RWPE1 (cell line): ENCODE measurements at places on chromosomes 2 and 18.
A peak's percentile ranks its signal among the peaks of the same experiment; 100 is the strongest.

GRCh38 chr2:6784291-6784690, 81.4 kb downstream of the CMPK2 start:
- DNase-seq: no peak

- no peak for DNase-seq
These were observed 57.8 kb downstream of the C18orf63 start for GRCh38 chr18:74373428-74373827.

DNA sequence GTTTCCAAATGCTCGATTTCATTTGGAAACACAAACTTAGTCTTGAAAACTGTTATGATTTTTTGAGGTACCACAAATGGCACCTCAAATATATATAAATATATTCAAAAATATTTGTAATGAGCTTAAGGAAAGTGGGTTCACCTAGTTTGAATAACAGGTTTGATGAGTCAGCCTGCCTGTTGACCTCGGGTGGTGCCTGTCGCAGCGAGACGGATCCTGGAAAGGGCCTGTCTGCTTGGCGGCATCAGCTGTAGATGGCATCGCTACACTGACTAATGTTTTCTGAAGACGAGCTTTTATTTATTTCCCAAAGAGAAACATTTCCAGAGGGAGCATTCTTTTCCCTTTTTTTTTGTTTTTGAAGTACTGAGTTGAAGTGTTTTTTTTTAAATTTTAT, 6.9 kb downstream of the ALLC start:
- peak; percentile 36 for DNase-seq

- DNase-seq: peak; percentile 18
These were observed 625 bp upstream of the NBAS start for GRCh38 chr2:15561574-15562344.

- no peak for DNase-seq
These were observed 92.1 kb downstream of the ACKR3 start for GRCh38 chr2:236661762-236662110.

DNA sequence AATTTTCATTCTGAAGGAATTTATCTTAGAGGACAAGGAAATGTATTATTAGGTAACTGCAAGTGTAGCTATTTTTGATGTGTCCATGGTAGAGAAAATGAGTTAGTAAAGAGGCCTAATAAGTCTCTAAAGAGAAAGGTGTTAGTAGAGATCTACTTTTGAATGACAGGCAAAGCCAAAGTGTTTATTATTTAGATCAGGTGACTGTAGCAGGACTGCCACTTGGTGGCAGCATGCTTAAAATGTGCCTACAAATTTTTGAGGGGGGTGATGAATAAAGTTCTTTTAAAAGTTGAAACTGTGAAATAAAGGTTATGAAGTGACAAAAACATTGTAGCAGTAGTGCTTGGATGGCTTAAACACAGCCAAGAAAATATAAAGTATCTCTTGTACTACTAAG, 421.5 kb upstream of the MEIS1 start:
- DNase-seq: peak; percentile 13

- DNase-seq: peak; percentile 25
These were observed 21.7 kb downstream of the KIAA1328 start for GRCh38 chr18:36850527-36851201.

DNA sequence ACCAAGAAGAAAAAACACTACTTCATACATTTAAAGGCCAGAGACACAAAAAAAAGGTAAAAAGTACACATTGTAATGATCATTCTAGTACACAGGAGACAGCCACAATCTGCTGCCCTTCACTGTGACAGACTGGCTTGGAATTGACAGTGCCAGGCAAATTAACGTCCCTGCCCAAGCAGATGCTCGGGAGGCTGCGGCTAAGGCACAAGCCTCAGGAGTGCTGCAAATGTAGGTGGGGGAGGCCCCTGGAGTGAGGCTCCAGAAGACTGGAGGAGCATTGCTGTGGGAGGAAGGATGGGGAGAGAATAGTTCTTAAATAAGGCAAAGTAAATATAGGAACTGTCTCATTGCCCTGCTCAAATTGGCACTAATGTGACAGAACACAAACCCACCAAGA, 18.6 kb downstream of the ERCC3 start:
- no peak for DNase-seq

DNA sequence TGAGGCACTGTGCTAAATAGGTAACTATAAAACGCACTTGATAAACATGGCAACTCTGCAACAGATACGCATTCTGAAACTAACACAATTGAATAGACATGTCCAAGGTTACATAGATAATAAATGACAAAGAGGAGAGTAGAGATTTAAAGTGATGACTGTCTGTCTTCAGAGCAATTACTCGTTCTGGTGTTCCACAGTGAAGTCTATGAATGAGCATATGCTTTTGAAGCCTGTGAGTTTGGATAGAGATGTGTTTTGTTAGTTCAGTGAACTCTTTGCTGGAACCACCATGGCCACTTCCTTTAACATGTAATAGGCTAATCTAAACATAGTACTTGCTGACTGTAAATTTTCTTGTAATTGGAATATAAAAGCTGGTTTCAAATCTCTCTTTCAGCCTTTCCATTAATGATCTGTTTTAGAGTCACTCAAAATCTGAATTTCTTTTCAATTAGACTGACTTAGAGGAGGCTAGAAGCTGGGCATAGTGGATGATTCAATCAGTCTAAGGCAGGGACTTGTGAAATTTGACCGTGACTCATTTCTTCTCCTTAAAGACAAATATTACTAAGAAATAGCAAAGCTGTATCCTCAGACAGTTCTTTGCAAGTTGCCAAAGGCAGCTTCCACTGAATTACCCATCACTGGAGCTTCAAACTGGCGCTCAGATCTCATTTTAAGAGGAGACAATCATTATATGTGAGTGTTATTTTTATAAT, 1130.1 kb upstream of the CELF4 start:
- peak; percentile 6 for DNase-seq

DNA sequence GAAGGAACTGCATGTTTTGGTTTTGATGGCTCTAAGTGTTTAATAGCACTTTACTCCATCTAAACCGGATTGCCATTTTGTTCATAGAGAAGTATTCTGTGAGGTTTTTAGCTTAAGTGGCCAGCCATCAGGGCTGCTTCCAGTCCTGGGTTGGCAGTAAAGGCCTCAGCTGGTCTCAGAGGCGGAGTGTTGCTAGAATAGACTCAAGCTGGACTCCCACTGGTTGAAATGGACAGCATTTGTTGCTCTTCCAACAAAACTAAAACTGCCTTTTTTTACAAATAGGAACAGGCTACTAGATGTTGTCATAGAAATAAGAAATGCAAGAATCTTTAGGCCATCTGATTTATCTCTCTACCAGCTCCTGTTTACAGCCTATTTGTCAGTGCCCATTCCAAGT, 126.4 kb downstream of the MAIP1 start:
- no peak for DNase-seq

GRCh38 chr2:59074071-59074470, 832.9 kb upstream of the FANCL start:
- DNase-seq: no peak

DNA sequence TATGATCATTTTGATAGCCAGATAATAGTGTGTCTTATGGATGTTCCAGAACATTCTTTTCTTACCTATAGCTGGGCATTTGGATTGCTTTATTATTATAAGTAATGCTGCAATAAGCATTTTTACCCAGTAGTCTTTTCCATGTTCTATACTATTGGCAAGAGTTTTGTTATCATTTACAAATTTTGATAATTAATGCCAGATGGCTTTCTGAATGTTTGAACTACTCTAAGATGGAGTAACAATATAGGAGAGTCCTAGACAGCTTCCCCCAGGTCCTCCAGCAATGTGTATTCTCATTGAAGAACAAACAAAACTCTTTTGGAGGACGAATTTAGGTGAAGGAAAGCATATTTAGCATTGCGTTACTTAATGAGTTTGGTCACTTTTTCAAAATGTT, 73.0 kb downstream of the INPP4A start:
- no peak for DNase-seq

GRCh38 chr2:54685263-54685775, 38.1 kb upstream of the EML6 start:
- DNase-seq: no peak

DNA sequence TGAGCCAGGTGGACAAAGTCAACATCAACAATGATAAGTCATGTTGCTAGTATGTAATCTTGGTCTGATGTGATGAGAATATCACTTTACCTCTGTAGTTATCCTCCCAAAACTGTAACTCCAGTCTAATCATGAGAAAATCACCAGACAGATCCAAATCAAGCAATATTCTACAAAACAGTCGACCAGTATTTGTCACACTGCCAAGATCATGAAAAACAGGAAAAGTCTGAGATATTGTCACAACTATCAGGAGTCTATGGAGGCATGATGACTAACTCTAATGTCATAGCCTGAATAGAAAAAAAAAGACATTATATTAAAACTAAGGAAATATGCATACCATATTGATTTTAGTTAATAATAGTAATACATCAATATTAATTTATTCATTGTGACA, 1883.3 kb upstream of the CELF4 start:
- no peak for DNase-seq

- no peak for DNase-seq
These were observed 14.1 kb downstream of the SLC4A3 start for GRCh38 chr2:219641390-219642068.

- DNase-seq: no peak
These were observed 27.4 kb downstream of the TFPI start for GRCh38 chr2:187526792-187527191.

DNA sequence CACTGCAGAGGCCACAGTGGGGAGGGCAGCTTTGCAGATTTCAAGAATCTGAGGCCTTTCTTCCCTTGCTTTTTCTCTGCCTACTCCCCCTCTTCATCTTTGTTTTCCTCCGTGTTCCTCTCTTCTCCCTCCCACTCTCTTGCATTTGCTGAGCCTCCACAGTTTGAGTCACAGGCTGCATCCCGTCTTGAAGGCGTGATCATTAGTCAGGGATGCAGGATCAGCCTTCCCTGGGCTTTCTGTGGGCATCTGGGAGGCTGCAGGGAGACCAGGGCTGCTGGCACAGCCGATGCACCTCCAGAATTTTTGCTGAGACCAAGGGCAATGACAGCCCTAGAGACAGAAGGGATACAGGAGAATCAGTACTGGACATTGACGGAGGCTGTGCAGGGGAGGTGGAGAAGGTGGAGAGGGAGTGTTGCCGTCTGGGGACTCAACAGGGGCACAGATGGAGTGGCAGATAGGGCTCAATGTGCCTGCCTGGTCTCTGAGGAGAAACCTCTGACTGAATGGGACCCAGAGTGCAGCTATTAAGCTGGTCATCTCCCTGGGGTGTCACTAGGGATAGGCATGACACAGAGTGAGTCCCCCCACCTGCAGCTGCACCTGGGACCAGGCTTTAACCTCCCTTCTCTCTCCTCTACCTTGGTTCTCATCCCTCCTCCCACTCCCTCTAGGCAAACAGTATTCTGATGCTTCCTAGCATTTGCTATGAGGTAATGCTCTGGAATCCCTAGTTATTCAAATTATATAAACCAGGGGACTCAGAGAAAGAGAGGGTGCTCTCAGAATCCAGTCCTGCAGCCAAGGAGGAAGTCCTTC, 29.0 kb upstream of the DNAJC27 start:
- no peak for DNase-seq

DNA sequence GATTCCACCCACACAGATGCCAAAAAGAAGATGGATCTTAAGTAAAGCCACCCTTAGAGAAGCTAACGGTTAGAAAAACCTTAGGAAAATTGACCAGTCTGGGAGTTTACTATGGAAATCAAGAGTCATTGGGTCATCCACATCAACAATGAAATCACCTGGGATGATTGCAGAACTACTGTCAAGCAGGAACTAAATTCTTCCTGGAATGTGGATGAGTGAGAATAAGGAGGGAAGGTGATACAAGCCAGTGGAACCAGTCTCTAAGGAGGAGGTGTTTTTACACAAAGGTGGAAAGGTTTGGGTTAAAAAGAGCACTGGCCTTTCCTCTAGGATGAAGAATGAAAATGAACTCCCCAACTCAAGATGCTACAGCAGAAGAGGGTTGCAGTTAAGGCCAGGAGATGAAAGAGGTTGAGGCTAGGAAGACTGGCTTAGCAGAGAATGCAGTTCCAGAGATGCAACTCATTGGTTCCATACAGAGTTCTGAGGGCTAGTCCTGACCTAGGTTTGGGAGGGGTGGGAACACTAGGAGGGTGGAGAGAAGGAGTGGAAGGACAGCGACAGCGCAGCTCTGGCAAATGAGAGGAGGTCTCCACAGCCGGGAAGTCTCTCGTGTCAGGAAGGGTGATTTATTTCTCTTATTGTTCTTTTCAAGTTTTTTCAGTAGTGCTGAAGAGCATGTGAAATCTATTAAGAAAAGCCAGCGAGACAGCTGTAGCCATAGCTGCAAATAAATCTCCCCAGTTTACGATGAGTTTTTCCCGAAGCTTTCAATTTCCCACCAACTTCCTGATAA, 27.7 kb upstream of the KDM3A start:
- no peak for DNase-seq

DNA sequence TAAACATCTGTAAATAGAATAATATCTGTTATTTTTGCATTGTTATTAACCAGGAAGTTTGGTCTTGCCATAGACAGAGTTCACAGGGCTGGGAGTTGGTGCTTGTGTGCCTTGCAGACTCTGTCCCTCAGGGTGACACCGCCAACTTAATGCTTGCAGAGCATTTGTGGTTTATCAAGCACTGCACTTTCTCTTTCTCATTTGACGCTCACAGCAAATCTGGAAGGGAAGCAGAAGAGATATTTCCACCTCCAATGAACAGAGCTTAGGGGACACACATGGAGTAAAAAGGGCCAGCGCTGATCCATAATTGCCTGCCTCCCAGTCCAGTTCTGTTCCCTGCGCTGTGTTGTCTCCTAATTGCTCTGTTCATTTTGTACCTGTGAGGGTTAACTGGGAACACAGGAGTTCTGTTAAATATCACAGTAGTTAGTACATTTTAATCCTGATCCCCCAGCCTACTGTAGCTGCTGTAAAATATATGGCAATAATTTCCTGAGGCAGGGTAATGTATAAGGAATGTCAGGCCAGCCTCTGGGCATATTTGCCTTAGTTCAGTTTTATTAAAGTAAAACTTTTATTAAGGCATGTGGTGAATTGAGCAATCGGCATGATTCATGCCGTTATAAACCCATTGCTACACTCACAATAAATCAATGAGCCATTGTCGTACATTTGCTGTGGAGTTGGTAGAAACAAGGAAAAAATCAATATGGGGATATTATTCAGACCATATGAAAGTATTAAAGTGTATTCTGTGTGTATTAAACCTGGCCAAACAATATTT, 182.5 kb upstream of the OSR1 start:
- peak; percentile 79 for DNase-seq

GRCh38 chr18:42374961-42375360, 419.9 kb downstream of the PIK3C3 start:
- no peak for DNase-seq

- DNase-seq: peak; percentile 4
These were observed 1899.8 kb upstream of the PIK3C3 start for GRCh38 chr18:40055262-40055661.

DNA sequence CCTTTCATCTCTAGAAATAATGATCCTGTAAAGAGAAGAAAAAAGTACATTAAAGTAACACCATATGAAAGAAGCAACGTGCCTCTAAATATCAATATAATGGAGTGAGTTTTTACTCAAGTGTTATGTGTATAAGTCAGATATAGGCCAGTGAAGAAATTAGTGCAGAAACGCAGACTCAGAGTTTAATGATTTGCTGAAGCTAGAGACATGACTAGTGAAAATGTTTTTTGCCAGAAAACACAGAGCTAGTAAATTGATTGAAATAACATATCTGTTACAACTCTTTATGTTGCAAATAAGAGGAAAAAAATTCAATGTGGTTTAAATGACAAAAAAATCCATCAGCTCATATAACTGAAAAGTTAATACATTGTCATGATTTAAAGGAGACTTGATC, 217.2 kb upstream of the NXPH2 start:
- DNase-seq: no peak
